ENCODE measurements at places on chromosomes 11 and 22. TPM values are rescaled to one million over a fixed set of nuclear protein-coding genes. Genes with fewer than 3 reads are reported as not detected.

Gene LDLRAD3
- polyA plus RNA-seq, result 25.6 TPM

Gene OR52I2
- polyA plus RNA-seq, result not detected

Gene CRYBB3
- polyA plus RNA-seq, result 0.32 TPM

Gene P2RY2
- polyA plus RNA-seq, result 1.0 TPM

Gene ATG2A
- 12.2 TPM for polyA plus RNA-seq

Gene OR5P2
- polyA plus RNA-seq, result not detected

Gene FBXO7
- polyA plus RNA-seq, result 118 TPM

Gene CRYBA4
- not detected for polyA plus RNA-seq

Gene HEPACAM
- polyA plus RNA-seq, result 3.1 TPM

Gene ADORA2A
- 7.3 TPM for polyA plus RNA-seq

Gene RIC3
- 16.7 TPM for polyA plus RNA-seq

Gene GGTLC2
- not detected for polyA plus RNA-seq

Gene NTM
- 42.8 TPM for polyA plus RNA-seq

Gene C22orf42
- not detected for polyA plus RNA-seq

- no peak for DNase-seq
Measured at GRCh38 chr11:63609971-63610580, 4.2 kb downstream of the PLAAT3 start.

DNA sequence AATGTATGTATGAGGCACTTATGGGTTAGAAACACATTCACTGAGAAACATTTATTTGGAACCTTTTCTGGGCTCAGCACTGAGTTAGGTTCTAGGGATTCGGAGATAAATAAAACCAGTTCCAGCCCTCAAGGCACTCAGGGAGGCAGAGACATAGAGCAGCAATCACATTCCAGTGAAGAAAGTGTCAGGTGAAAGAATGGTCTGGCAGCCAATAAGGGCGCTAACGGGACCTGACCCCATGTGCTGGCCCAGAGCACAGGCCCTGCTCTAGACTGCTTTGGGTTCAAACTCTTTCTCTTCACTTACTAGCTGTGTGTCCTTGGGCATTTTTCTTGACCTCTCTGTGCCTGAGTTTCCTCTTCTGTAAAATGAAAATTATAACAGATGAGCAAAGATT is 146.0 kb upstream of the SYT13 start:
- DNase-seq, result no peak

GRCh38 chr11:28243581-28243980 is 135.4 kb downstream of the METTL15 start:
- DNase-seq, result no peak

DNA sequence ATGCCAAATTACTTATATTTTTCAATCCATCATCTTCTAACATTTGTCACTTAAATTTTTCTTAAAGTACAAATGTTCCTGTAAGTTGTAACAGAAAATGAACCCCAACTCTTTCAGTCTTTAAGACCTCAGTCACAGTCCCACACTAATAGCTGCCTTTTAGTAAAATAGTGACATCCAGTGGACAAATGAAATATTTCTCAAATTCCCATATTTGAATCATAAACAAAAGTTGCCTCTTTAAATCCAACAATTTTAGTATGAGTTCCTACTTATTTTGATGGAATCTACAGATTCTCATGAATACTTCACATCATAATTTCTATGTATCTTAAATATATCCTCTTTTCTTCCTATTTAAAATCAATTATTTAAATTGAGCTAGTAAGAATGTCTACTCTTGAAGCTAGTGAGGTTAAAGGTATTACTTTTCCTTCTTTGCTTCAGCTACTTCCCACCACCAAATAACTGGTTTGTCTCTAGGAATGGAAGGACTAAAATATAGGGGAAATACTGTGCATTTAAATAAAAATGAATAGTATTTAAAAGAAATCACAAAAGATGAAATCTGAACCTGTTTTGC is 9.2 kb downstream of the LIN7C start:
- no peak for DNase-seq

- DNase-seq, result no peak
Measured at GRCh38 chr11:4569075-4569474, 12.5 kb upstream of the OR52I2 start.

DNA sequence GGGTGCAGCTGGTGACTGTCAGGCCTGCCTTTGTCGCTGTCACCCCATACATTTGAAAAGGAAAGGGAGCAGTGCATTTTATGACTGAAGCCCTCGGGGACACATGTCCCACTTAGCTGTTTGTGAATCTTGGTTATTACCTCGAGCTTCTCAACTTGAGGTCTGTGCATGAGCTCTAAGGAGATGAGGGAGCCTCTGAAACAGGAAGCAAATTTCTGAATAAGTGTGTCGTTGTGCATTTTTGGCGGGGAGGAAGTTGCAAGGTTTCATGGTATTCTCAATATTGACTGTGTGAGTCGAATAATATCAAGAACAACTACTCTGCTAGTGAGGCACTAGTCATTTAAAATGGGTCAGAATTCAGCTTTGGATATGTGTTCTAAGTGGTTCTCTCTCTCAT is 149.7 kb upstream of the PLET1 start:
- DNase-seq, result no peak

- DNase-seq, result no peak
Measured at GRCh38 chr11:126465573-126466188, 110.2 kb downstream of the ST3GAL4 start.

DNA sequence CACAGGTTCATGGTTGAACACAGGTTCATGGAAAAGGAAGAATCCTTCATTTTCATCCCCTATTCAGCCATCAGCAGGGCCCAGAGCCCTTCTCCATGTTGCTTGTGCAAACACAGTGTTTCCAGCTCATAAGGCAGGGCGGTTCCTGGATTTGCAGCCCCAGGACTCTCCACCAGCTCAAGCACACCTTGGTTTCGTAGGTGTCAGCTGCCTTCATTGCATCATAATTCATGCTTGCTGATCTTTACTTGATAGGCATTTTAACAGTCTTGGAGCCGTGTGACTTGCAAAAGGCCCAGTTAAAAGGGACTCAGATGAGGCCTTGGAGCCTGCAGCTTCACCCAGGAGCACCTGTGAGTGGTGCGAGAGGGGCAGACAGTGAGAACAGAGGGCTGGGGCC is 318.1 kb upstream of the B3GAT1 start:
- no peak for DNase-seq

- DNase-seq, result no peak
Measured at GRCh38 chr11:61916737-61917333, 531 bp downstream of the RAB3IL1 start.

- DNase-seq, result no peak
Measured at GRCh38 chr11:114081641-114082414, 22.3 kb downstream of the ZBTB16 start.

DNA sequence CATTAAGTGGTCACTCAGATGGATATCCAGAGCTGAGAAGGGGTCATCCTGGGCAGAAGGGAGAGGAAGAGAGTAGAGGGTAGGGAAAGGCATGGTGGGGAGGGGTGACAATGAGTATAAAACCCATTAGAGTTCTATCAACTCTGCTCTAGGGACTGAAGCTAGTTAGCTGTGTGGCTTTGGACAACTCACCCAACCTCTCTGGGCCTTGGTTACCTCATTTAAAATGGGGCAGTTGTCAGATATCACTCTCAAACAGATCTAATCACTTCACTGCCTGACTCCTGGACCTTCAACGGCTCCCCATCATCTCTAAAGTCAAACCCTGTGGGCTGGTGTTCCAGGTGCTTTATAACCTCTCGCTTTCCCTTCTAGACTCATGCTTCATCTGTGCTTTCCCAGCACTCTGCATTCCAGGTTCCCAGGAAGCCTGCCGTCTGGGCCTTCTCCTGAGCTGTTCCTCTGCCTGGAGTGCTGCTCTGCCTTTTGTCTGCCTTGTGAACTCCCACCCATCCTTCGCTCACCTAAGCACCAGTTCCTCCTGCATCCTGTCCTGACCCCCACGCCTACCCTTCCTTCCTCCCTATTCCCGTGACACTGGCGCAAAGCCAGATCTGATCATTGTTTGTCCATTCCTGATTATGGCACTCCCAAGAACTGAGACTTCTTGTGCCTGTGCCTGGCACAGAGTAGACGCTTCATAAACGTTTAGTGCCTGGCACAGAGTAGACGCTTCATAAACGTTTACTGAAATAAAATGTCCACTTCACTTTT is 22.3 kb upstream of the KCNJ11 start:
- DNase-seq, result no peak

- no peak for DNase-seq
Measured at GRCh38 chr22:26394777-26395176, 34.3 kb upstream of the ASPHD2 start.

DNA sequence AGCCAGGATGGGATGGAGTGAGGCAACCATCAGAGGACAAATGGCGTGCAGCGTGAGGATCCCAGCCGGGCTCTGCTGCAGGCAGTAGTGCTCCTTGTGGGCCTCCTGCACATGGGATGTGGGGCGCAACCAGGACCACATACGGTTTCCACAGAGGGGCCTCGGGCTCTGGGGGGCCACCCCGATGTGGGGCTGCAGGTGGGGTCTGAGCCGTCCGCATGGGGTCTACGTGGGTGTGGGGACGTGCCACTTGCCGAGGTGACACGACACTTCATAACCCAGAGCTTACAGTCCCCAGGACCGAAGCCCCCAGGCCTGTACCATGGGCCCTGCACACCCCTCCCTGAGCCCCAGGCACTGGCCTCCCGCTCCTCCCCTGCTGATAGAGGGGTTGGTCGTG is 10.8 kb downstream of the TTLL8 start:
- no peak for DNase-seq

DNA sequence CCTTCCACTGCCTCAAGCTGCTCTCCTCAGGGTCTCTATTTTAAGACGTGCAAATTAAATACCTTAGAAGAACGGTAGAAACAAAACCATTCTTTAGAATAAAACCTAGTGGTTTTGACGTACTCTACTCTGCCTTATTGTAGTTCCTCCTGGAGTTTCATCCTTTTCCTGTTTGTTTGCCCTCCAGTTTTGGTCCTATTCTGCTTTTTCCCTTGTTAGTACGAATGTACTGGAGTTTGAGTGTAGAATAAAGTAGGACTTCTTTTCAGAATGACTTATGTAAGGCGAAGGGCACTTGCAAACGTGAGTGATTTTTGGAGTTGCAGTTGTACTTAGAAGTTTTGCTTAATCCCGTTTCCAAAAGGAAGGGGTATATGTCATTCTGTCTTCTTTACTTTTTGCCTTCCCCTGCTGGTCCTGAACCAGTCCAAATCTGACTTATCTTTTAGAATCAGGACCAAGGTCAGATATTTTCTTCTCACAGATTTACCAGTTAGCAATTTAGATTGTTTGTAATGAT is 1.4 kb downstream of the SIK2 start:
- no peak for DNase-seq

- no peak for DNase-seq
Measured at GRCh38 chr11:15783619-15784018, 572.7 kb downstream of the SOX6 start.

DNA sequence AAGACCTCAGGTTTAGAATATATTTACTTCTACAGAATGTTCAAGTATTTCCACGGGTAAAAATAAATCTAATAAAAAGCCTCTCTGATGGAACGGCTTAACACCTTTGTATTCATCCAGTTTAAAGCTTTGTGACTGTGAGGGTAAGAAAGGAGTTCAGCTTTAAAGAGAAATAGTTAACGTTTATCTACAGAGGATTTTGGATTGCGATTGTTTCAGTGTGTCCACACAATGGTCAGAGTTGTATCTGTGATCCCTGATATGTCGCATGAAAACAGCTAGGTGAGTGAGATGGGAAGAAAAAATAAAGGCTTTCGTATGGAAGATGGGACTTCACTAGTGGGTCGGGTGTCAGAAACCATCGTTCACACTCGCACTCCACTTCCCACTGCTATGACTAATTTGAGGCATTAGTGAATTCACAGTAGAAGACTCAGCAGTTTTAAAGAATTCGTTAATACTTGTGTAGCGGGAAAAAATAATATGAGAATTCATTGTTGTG is 1.6 kb downstream of the APLP2 start:
- DNase-seq, result no peak

Measured in left renal cortex interstitium (tissue), 4 donors.